ENCODE measurements at places on chromosomes 5 and 9.
A peak's percentile ranks its signal among the peaks of the same experiment; 100 is the strongest.

DNA sequence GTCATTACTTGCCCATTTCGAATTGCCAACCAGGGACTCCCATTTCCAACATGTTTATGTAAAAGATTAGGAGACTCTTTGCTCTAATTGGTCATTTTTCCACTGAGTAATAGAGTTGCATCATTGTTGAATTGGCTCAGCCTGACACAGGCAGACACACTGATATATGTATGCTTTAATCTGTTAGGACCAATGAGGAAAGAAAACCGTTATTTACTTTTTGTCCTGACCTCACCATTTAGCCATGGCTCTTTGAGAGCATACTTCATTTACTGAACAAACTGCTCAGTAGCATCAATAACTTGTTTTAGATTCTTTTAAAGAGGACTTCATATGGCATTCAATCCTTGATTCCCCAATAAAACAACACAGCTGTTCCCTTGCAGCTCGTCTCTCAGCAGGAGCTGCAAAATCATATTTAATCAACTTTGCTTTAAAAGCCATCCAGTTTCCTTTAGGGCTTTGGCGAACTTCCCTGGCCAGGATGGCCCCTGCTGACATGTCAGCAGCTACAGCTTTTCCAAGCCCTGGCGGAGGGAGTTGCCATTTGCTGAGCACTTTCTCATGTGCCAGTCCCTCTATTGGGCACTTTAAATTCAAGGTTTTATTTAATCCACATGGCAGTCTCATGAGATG, 251.5 kb upstream of the TNC start:
- DNase-seq, result peak; percentile 64

GRCh38 chr5:142598338-142598700, 87.6 kb downstream of the FGF1 start:
- DNase-seq, result no peak

DNA sequence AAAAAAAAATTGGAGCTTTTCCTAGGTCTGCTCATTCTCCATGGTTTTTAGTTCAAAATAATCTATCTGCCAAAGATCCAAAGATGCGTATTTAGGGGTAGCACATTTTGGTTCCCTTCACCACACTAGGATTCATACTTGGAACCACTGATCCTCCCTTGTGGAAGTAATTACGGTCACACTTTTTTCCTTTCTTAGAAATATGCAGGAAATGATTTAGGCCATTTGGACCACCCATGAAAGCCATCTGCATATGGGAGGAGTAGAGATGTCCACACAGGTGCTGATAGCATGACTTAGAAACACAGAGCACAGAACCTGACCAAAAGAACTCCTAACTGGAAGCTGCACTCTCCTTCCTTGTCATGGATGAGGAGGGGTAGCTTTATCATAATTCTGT, 105.9 kb upstream of the RAI14 start:
- DNase-seq, result no peak

DNA sequence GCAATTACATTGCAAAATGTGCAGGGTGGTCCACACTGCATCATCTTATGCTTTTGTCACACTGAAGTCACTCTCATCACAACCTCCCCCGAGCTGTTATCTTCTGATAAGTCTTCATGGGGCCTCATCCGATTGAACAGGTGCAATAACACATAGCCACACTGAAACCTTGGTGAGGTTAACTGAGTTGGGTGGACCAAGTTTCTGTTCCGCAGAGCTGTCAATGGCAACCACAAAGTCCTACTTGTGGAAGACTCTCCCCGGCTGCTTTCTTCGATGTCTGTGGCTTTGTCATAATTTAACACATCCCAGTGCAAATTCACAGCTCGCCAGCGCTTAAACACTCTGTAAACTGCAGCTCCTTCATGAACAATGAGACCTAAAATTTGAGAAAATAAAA, 112.2 kb downstream of the MARCHF11 start:
- DNase-seq, result no peak

DNA sequence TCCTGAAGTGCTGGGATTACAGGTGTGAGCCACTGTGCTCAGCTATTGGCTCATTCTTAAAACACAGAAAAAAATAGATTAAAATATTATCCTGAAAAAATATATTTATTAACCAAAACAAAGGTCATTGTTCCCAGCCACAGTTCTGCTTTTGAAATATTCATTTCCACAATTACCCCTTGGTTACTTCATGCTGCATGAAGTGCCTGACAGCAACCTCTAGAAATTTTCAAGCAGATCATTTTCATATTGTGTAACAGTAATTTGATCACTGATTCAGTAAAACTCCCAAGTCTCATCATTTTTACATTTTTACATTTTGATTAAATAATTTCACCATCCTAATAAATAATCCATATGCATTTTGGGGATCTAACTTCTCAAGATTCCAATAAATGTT, 18.8 kb upstream of the GNAQ start:
- no peak for DNase-seq

- no peak for DNase-seq
Measured at GRCh38 chr5:139149477-139150199, 48.5 kb downstream of the SIL1 start.

DNA sequence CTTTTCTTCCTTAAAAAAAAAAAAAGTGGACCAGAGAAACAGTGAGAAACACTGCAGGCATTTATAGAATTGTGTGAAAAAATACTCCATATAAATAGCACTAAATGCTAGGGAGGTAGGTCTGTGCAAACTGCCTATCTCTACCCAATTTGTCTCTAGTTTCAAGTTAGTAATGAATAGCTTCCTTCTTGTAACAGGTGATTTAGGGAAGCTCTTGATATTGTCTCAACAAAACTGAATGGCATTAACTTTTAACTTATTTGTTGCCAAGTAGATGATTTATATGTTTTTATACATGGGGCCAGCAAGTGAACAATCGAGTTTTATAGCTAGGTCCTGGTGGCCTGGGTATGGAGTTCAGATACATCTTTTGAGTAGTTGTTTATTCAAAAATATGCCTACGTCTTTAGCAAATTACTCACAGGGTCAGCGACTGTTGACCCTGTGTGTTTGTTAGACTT, 283.6 kb downstream of the NR3C1 start:
- DNase-seq, result no peak

DNA sequence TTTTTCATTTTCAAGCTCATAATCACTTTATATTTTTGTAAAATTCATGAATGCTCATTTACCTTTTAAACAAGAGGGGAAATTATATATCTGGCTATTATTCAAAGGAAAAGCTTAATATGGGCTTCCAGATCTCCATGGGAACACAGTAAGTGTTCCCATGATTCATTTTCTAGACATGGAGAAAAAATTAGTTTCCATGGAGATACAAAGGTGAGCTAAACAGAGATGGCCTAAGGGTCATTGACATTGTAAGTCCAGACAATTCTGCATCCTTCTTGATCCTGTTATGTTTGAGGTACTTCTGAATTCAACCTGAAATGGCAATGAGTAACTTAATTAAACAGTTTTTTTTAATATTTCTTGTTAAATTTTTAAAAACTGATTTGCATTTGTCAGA, 341.4 kb upstream of the PRR16 start:
- no peak for DNase-seq

GRCh38 chr5:16450163-16450562, 15.4 kb downstream of the ZNF622 start:
- no peak for DNase-seq

DNA sequence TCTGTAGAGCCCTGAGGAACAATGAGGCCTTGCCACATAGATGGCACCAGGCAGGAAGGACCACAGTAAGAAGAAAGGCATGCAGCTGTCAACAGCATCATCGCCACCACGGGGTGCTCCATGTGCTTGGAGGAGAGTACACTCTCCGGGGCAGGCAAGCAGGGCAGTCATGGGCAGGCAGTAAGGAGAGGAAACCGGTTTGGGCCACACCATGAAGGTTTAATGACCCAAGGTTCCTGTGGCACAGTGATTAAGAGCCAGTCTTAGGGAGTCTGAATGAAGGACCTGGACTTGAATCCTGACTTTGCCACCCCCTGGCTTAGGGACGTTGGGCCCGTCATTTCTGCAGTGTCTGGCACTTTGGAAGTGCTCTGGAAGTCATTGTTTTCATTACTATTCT, 80.6 kb upstream of the ZBTB43 start:
- no peak for DNase-seq

DNA sequence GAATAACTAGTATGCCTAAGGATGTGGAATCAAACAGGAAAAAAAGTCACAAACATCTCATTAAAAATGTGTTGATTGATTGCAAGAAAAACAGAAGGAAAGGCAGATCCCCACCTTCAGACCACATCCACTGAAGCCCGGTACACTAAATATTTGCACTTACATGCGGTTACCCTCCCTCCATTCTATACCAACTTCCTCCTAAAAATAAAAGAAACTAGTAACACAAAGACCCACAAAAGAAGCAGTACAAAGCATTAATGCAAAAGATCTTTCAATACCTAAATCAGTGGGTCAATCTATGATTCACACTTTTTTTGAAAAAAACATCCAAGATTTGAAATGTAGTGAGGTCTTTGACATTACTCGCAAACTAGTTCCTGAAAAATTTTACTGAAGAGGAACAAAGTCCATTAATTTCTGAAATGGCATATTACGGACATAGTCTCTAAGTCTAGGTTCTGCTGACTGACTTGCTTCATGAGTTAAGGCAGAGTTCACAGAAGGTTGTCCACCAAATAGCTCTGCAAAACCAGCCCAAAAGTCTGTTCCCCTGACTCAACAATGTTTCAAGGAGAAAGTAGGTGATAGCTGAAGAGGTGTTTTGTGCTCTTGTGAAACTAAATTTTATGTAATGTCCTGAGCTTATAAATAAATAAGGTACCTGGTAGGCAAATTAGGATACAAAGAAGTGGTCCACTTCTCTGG, 100.7 kb downstream of the PAM start:
- DNase-seq, result no peak
